ENCODE measurements at places on chromosomes 4 and X.

DNA sequence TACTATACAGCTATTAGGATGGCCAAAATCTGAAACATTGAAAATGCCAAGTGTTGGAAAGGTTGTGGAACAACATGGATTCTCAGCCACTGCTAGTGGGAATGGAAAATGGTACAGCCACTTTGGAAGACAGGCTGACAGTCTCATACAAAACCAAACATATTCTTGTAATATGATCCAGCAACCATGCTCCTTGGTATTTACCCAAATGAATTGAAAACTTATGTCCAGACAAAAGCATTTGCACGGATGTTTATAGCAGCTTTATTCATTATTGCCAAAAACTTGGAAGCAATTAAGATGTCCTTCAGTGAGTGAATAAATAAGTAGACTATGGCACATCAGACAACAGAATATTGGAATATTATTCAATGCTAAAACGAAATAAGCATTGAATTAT, 105.8 kb upstream of the DCLK2 start:
- no peak for DNase-seq

- no peak for DNase-seq
Measured at GRCh38 chr4:101793397-101793796, 2.9 kb downstream of the BANK1 start.

DNA sequence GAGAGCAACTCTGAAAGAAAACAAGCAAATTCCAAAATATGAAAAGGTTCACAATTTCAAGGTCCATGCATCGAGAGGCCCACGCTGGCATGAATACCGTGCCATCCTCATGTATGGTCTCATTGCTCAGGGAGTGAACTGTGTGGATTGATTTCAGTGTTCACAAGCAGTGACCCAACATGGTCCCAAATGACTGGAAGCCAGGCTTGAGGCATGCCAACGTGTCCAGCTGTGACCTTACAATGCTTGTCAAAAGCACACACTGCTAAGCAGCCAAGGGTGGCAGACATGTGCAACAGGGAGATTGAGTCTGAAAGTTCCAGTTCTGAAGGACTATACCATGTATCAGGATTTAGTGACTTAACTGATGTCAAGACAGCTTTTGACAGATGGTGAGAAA, 58.7 kb upstream of the CLDN24 start:
- DNase-seq = no peak

GRCh38 chrX:45196701-45197100, 4.0 kb downstream of the DIPK2B start:
- DNase-seq = no peak

DNA sequence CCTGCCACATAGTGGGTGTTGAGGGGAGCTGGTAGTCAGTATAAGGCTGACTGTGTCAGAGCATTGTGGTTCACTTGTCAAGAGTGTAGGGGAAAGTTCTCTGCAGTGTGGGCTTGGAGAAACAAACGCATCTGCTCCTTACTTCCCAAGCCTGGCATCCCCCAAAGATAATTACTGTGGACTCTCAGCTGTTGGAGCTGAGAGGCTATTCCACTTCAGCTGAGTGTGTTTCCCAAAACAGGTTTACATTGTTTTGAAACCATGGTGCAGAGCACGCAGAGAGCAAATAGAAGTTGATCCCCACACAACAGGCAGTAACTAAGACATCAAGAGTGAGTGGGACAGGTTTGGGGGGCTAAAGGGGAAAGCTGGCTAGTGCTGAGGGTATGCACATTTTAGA, 181.0 kb upstream of the EOLA2 start:
- DNase-seq = no peak

- DNase-seq = peak; percentile 96
Measured at GRCh38 chrX:37685381-37686359, at the start of gene XK. Gene XK, plus strand, starts transcription at chrX:37685791. Its CDS starts 171 bp downstream, at chrX:37685962.

DNA sequence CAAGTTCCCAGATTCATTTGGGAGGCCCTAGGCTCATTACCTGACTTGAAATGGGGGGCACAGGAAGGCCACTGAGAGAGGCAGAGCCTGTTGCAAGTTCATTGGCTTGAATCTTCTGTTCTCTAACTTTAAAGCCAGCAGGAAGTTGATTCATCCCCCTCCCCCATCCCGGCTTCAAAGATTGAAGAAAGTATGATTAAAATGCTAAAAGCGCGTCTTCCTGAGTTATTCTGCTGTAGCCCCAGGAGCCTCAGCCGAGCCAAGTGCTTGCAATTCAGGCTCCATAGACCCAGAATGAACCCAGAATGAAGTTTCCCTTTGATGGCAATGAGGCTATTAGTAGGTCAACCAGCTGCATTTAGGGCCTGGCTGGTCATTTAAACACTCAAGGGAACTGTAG, 14.7 kb downstream of the CHST7 start:
- no peak for DNase-seq

- DNase-seq = no peak
Measured at GRCh38 chr4:165874072-165874790, 1.2 kb downstream of the TLL1 start.

- DNase-seq = peak; percentile 43
Measured at GRCh38 chrX:41665686-41666085, 23.1 kb upstream of the GPR34 start.

Measured in OCI-M1 (cell line).